A549 treated with CpdA at 1 μM for 4 hours (cell line): ENCODE measurements at places on chromosomes 16 and 17. TPM values are rescaled to one million over a fixed set of nuclear protein-coding genes. Genes with fewer than 3 reads are reported as not detected.

The KRTAP3-2 gene
- 0.16 to 0.35 TPM (median 0.30 TPM) in 3 of 5 replicates, not detected in the others for total RNA-seq

The TMC7 gene
- 6.6 to 10.3 TPM (median 8.8 TPM) in 5 replicates for total RNA-seq

The SRSF1 gene
- 257 to 295 TPM (median 264 TPM) in 5 replicates for total RNA-seq

The HSD11B2 gene
- total RNA-seq, result 1.5 to 1.8 TPM (median 1.6 TPM) in 5 replicates

The ZP2 gene
- not detected in 5 replicates for total RNA-seq

The VASN gene
- 6.0 to 8.4 TPM (median 8.1 TPM) in 5 replicates for total RNA-seq

The SCNN1B gene
- total RNA-seq, result 0.06 to 0.24 TPM (median 0.12 TPM) in 4 of 5 replicates, not detected in the other

The CDH8 gene
- total RNA-seq, result 0.38 to 0.70 TPM (median 0.51 TPM) in 5 replicates

The LGALS9B gene
- total RNA-seq, result not detected in 5 replicates

The CDRT4 gene
- total RNA-seq, result 1.2 to 2.9 TPM (median 1.9 TPM) in 5 replicates

The NGFR gene
- total RNA-seq, result 0.57 to 0.96 TPM (median 0.62 TPM) in 5 replicates
